ENCODE measurements at places on chromosomes 2 and 18.

DNA sequence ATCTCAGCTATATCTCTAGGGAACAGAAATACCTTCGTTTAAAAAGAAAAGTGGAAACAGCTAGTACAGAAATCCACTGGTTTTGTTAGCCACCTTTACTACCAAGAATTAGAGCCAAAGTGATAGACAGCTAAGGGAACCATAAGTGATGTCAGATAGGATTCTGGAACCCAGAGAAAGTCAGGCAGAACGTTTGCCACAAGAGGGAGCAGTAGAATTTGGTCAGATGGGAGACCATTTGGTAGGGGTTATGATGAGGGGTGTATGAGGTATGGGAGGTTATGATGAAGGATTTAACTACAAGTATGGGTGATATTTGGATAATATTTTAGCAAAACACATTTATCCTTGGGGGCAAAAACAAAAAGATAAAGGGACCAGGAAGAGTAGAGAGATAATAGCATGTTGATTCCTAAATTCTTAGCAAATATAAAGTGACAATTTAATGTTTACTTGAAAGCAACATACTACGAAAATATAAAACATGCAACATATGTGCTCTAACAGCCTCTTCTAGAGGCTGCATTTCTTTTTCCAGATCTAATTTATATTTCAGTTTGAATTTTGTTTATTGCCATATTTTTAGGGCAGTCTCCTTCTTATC is 3.3 kb downstream of the SLC8A1 start:
- DNase-seq, result no peak

- no peak for DNase-seq
Observed at GRCh38 chr18:36041146-36041545, 26.2 kb downstream of the RPRD1A start.

DNA sequence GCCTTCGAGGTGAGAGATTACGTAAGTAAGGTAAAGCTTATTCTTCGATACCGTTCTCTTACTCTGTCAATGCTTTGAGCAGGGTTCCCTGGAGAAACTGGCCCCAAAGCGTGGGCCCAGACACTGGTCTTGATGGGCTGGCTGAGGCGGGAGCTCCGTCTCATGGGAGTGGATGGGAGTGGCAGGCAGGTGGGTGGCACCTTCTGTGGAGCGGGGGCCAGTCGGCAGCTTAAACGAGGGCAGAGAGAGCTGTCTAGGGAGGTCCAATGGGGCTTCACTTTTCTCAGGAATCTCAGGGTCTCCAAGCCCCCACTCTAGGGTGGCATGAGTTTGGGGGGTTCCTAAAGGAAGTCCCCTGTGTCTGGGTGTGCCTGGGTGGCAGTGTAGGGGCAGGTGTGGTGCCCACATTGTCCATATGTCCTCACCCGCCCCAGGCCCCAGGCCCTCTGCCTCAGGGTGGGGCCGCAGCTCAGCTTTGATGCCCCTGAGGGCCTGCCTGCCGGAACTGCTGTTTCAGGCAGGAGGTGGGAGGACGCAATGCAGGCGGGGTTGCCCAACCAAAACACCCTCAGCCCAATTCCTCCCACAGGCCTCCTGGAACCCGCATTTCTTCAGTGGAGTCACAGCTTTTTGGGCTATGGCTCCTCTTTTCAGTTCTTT is 32.5 kb upstream of the FOSL2 start:
- no peak for DNase-seq

GRCh38 chr2:174699993-174700766 is 64.1 kb downstream of the CHRNA1 start:
- DNase-seq, result no peak

GRCh38 chr2:3598197-3598910 is 3.4 kb downstream of the COLEC11 start:
- DNase-seq, result no peak

DNA sequence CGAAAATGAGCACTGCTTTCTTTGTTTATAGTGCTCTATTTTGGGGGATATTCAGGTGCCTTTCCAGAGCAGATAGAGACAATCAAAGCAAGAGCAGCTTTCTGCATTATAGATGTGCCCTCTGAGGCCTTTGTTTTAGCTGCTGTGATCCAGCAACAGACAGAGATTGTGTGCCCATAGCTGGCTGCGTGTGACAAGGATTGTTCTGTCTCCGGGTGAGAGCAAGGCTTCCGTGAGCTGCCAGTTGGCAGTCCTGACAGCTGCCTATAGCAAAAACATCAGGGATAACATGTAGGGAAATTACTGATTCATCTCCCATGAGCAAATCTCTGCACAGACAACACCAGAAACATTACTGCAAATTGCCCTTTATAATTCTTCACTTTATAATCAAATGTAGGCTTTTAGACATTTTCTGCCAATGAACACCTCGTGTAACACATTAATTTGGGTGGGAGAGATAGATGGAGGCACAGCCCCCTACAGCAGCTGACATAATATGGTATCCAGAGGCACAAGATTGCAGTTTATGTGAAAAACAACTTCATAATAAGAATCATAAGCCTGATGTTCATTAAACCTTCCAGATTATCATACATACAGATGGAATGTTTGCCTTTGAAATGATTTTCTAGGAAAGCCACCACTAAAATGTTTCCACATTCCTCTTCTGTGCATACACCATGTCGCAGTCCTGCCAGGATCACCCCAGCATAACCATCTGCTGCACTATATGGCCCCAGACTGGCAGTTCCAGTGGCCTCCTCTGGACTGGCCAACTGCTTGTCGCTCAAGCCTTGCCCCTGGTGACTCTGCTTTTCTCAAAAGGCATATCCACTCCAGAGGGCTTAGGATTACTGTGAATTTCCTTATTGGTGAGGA is 131.2 kb downstream of the TRIB2 start:
- peak; percentile 49 for DNase-seq
